Stimulated activated naive CD4-positive, alpha-beta T cell (primary cell): ENCODE measurements at places on chromosomes 2 and 18.

- no peak for DNase-seq
Measured at GRCh38 chr2:99618579-99619097, 128.8 kb upstream of the REV1 start.

GRCh38 chr2:54519841-54520459 lies 63.8 kb downstream of the SPTBN1 start:
- DNase-seq, result no peak

- DNase-seq, result no peak
Measured at GRCh38 chr2:57107353-57107752, 923.6 kb downstream of the CCDC85A start.

DNA sequence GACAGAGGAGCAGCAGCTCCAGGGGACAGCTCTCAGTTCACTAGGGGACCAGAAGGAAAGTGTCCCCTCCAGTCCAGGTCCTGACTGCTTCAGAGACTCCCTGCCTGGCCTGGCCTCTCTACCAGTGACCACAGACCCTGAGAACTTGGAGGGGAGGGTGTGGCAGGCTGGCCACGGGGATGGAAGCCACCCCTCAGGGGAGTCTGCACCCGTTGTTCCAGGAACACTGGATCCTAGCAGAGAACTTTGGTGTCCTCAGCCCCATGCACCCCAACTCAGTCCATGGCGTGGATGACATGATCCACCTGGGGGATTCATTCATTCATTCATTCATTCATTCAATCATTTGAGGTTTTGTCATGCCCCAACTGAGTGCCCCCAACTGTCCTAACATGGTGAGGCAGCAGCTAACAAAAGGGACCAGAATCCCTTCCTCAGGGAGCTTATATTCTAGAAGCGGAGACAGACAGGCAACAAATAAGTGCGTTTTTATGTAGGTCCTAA lies 31.9 kb downstream of the MYO7B start:
- DNase-seq, result no peak

DNA sequence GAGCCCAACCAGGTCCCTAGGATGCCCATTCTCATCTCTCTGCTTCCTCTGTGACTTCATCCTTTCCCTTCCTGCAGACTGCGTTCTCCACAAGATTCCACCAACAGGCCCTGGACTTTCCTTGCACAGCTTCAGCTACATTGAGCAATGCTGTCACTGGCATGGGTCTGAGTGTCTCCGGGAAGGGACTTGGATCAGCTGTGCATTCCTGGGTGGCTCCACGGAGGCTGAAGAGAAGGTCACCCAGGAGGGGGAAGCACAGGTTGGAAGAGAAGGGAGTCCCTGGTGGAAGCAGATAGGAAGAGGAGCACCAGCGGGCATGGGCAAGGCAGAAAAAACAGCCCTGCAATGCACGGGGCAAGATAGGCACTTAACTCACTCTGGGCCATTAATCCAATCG lies 140.5 kb downstream of the UXS1 start:
- no peak for DNase-seq

DNA sequence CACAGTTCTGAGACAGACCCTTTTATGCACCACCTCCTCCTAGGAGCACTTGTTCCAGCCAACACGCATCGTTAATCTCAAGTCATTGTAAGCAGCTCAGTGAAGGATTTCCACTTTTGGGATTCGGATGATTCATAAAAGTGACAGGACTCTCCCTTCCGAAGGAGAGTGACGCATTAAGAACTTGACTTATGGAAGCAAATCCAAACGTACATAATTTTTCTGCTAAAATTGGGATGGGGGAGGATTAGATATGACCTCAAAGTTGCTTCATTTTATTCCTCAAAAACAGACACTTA lies 165.7 kb downstream of the TWIST2 start:
- no peak for DNase-seq

DNA sequence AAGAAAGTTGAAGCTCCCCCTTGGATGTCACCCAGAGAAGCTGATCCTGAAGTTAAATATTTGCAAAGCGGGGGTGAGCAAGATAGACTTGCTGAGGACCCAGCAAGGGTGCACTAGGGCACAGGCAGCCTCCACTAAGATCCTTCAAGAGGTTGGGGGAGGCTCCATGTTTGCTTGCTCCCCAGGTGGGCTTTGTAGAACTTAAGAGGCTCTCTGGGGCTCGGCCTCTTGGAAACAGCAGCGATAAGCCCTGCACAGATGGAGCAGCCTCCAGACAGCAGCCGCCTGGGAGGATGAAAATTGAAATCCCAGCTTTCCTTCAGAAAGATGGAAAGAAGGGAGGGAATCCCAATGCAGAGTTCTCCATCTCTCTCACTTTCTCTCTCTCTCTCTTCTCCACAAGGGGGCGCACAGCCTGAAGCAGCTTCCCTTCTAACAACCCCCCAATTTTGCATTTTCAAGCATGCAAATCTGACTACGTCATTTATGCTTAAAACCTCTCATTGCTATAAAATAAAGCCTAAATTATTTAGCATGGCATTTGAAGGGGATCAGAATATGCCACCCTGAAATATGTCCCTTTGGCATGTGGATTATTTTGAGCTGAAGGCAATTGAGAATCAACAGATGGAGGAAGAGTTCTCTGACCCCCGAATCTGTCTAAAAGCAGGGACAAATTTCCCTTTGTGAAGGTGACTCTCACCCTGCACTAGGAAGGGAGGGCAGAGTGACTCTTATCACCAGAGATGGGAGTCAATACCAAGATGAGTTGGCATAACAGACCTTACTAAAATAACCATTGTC lies 185.7 kb upstream of the KLHL29 start:
- DNase-seq, result no peak

DNA sequence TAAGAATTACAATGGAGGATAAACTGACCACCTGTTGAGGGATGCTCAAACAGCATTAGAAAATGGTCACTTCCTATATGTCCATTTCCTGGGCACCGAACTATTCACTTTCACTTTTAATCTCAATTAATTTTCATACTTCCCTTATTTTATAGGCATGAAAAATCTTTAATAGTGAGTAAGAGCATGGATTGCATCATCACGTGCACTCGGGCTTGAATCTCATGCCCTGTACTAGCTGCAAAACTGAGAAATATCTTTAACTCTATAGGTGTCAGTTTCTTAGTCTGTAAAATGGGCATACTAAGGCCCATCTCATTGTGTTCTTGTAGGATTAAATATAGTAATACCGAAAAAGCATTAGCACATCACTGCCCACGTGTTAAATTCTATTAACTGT lies 183.9 kb upstream of the FIGN start:
- DNase-seq, result no peak

DNA sequence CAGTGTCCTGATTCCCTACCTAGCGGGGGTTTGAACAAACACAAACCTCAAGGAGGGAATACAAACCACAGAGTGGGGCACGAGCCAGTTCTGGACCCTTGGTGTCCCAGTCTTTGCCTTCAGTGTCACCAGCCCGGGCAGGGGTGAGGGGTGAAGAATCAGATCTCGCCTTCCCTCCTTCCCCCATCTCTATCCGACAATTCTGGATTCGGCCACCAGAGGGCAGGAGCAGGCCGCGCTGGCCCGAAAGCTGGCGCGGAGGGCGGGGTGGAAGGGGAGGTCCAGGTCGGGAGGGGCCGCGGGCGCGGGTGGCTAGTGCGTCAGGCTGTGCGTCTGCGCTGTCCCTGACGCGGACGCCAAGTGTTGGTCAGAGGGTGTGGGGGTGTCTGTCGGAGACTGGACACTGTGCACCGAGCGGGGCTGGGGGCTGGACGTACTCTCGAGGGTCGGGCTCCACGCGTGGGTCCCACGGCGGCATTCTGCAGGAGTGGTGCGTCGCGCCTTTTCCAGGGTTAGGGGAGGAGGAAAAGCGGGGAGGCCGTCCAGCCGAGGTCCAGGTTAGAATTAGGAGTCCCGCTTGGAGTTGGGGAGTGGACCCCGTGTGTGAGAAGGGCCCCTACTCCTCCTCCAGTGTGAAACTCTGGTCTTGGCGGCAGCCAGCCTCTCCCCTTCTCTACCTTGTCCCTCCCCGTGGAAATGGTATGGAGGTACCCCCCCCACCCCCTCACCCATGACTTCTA lies 2.9 kb upstream of the CRYBA2 start:
- peak; percentile 66 for DNase-seq

DNA sequence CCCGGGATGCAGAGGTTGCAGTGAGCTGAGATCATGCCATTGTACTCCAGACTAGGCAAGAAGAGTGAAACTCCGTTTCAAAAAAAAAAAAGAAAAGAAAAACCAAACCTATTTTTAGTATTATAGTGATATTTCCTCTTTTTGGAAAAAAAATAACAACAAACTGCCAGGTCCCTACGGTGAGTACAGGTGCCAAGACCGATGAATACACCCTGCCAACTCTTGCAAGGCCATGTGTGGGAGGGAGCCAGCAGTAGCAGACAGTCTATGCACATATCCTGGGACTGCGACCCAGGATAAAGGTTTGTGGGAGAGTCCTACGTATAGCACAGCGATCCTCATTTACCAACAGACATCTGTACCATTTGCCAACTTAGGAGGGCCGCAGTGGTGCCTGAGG lies 69.6 kb upstream of the DNMT3A start:
- DNase-seq, result no peak

- no peak for DNase-seq
Measured at GRCh38 chr2:121902616-121903015, 147.2 kb downstream of the TSN start.

DNA sequence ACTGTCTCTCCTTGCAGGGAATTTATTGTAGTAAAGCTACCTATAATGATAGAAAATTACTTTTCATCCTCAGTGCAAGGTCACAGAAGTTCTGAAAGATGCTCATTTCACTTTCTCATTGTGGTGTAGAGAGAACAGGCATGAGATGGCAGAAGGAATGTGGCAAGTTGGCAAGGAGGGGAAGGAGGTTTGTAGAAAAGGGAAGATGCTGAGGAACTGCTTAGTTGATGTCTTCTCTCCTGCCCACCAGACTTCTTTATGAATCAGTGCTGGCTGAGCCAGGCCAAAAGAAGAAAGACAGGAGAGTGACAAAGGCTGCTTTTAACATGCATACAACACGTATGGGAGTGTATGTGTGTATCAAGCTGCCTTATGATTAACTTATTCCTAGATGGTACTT lies 164.4 kb downstream of the PRPF40A start:
- no peak for DNase-seq

DNA sequence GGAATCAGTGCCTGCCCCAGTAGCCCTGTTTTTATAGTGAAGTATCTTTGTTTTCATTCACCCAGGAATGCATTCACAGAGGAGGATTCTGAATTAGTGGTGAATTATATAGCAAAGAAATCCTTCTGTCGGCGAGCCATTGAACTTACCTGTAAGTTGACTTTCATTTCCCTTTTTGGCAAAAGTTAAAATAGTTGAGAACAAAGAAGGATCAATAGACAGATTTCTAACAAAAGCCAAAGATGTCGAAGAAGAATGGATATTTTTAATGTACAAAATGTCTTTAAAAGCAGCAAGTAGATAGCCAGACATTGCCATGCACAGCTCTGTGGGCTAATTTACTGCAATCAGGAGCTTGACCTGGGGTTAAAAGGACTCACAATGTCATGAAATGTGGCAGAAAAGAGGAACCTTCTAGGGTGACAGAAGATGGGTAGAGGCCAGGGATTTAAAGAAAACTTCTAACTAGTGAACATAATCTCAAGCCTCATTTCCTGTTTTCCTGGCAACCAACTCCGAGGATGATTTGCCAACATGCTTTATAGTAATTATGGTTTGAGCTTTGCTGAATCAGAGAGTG lies 53.8 kb upstream of the TMEM87B start:
- no peak for DNase-seq

DNA sequence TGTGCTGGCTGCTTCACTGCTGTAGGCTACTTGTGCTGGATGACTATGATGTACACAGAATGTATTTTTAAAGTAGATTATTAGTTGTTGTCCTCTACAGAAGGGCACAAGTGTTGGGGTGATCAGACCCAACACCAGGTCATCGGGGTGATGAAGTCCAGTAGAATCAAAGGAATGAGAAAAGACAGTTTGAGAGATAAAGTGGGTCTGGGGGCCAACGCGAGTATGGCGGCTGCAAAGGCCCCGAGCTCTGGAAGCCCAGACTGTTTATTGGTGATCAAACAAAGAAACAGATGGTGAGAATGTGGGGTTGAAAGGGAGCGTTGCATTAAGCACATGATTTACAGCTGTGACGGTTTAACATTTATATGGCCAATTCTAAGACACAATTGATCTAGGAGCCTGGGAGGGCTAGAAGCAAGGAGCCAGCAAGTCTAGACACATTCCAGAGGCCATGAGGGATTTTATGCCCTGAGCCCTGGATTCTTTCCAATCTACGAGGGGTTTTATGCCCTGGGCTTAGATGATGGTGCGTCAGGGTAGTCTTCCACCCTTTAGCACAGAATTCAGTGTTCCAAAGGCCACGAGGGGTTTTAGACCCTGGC lies 153.5 kb downstream of the AGPS start:
- no peak for DNase-seq

DNA sequence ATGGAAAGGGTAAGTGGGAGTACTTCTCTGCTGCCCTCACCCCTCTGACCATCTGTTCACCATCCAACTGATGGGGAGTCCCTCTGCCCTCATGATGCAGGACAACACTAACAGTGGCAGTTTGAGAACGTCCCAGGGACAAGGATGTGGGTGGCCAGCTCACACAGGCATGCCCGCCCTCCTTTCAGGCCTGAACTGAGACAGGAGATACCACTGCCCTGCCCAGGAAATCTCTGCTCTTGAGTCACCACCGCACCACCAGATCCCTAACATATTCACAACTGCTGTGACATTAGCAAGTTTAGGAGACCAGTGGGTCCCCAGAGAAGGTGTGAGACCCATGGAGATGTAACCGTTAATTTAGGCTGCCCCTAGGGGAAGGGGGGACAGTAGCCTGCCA lies 66.2 kb downstream of the TRAPPC8 start:
- DNase-seq, result no peak

DNA sequence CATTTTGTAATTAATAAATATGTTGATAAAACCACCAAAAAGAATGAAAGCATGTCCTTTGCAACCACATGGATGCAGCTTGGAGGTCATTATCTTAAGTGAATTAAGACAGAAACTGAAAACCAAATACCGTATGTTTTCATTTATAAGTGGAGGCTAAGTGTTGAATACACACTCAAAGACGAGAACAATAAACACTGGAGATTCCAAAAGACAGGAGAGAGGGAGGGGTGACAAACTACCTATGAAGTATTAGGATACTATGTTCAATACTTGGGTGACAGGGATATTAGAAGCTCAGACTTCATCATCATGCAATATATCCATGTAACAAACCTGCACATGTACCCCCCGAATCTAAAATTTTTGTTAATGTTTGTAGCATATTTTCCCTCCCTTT lies 7.0 kb downstream of the ERLEC1 start:
- DNase-seq, result no peak
